Choroid plexus epithelial cell (primary cell): ENCODE measurements at places on chromosomes 1 and 21.

- no peak for DNase-seq
These were observed 124.6 kb downstream of the IER5 start for GRCh38 chr1:181213056-181213455.

DNA sequence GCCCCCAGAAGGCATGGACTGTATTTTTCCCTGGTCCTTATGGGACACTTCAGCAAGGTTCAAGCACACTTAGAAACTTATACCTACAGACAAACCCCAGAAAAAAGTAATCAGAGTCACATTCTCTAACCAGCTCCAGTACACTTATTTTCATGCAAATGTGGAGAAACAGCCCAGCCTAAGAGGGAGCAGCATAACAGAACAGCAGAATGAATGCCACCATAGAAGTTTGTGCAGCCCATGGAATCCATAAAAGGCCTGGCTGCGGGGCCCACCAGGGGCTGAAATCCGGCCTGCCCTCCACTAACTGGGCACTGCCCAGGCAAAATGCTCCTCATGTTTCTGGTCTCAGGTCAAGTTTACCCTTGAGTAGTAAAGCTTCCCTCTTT lies 60.4 kb upstream of the ATP1A1 start:
- no peak for DNase-seq

- no peak for DNase-seq
These were observed 17.2 kb upstream of the MEF2D start for GRCh38 chr1:156517748-156518147.

DNA sequence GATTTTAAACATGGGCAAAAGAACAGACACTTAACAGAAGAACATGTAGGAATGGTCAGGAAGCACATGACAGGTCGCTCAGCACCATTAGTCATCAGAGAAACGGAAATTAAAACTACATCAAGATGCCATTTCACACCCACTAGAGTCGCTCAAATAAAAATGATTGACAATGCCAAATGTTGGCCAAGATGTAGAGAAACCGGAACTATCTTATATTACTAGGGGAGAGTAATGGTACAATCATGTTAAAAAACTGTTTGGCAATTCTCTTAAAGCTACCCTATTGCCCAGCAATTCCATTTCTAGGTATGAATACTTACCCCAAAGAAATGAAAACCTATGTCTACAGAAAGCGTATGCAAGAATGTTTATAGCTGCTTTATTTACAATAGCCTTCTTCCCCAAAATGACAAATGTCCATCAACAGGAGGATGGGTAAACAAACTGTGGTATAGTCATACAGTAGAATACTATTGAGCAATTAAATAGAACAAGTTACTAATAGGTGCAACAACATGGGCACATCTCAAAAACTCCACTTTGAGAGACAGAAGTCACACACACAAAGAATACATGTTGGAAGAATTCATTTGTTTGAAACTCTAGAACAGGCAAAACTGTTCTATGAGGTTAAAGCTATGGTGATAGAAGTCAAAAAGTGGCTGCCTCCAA lies 92.8 kb downstream of the ETS2 start:
- no peak for DNase-seq

- DNase-seq: peak; percentile 72
These were observed 138.1 kb upstream of the HMCN1 start for GRCh38 chr1:185595835-185596667.
